ENCODE measurements at places on chromosomes 12 and 14. TPM values are rescaled to one million over a fixed set of nuclear protein-coding genes. Genes with fewer than 3 reads are reported as not detected.

DNA sequence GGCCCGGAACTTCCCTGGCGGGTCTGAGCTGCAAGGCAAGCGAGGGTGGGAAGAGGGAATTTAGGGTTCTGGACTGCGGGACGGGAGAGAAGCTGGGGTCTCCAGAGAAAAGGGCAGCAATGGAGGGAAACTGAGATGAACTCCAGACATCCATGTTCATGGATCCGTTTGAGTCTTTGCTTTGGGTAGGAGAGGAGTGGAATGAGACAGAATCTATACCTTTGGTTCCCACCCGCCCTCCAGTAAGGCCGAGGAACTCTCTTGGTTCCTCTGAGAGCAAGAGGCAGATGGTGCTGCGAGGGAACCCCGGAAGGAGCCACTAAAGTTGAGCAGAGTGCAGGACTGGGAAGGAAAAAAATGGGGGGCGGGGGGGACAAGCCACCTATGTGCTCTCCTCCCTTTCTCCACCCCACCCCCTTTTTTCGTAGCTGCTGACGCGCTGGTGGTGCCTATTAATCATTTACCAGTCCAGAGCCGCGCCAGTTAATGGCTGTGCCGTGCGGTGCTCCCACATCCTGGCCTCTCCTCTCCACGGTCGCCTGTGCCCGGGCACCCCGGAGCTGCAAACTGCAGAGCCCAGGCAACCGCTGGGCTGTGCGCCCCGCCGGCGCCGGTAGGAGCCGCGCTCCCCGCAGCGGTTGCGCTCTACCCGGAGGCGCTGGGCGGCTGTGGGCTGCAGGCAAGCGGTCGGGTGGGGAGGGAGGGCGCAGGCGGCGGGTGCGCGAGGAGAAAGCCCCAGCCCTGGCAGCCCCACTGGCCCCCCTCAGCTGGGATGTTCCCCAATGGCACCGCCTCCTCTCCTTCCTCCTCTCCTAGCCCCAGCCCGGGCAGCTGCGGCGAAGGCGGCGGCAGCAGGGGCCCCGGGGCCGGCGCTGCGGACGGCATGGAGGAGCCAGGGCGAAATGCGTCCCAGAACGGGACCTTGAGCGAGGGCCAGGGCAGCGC is 1.2 kb downstream of the SSTR1 start:
- DNase-seq, result peak; percentile 68

- DNase-seq, result no peak
Measured at GRCh38 chr14:86665975-86666374, 1136.0 kb downstream of the FLRT2 start.

Gene TMTC2
- 0.89 TPM for polyA plus RNA-seq

DNA sequence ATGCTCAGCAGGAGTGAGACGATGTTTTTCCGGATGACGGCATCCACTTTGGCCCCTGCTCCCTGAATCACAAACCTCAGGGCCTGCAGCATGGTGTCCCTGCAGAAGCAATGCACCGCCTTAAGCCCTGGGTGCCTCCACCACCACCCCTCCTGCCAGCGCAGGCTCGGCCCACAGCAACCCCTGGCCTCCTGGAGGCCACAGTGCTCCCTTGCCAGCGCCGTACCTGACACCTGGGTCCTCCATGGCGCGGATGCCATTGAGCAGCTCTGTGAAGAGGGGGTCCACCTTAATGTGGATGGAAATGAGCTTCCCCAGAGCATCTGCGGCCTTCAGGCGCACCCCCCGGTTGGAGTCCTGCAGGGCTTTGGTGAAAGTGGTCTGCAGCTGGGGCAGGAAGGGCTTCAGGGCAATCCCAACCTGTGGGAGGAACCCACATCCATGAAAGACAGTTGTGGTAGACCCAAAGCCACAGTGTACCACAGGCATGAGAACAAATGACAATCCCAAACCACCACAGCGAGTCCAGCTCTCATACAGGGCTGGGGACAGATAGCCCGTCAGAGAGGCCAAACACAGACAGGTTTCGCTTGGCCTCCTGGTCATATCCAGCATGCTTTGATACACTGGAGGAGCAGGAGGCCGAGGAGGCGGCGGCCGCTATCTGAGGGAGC is 17.9 kb upstream of the RAB35 start:
- no peak for DNase-seq

Gene GPR137C
- polyA plus RNA-seq, result 1.1 TPM

- no peak for DNase-seq
Measured at GRCh38 chr14:85595981-85596380, 66.0 kb downstream of the FLRT2 start.

Gene LMNTD1
- polyA plus RNA-seq, result 0.69 TPM

Gene CPNE6
- polyA plus RNA-seq, result 0.96 TPM

DNA sequence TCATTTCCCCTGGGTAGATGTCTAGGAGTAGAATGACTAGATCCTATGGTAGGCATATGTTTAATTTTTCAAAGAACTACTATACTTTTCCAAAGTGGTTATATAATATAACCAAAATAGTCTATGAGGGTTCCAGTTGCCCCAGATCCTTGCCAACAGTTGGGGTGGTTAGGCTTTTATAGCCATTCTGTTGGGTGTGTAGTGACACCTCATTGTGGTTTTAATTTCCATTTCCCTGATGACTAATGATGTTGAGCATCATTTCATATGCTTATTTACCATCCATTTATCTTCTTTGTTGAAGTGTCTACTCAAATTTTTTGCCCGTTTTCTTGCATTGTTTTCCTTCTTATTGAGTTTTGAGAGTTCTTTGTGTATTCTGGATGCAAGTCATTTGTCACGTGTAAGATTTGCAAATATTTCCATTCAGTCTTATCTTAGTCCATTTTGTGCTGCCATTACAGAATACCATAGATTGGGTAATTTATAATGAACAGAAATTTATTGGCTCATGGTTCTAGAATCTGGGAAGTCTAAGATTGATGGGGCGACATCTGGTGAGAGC is 4.7 kb downstream of the SYNE2 start:
- DNase-seq, result no peak

GRCh38 chr14:42437809-42438208 is 831.1 kb downstream of the LRFN5 start:
- no peak for DNase-seq

DNA sequence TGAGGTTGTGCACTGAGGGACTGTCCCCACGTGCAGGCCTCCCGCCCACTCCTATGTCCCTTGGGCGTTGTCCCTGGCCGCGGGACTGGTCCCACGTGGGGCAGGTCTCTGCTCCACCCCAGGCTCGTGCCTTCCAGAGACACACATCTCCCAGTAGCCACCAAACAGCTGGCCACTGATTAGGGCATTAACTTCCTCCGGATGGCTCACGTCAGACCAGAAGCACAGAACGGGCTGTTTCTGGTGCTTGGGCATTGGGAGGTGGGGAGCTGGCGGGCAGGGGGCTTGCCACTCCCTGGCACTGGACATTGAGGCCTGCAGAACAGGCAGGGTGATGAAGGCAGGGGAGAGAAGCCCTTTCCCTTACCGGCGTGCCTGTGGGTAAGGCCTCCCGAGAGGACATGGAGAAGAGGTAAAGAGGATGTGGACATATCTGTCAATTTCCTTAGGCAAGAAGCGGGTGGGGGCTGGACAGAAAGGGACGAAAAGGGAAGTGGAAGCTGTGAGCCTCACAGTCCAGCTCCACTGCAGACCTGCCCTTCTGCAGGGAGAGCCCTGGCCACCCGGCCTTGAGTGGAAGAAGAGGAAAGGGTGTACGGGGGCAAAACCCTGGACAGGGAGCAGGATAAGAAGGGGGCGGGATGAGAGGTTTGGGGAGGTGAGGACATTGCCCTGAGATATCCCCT is 101.2 kb downstream of the NINJ2 start:
- no peak for DNase-seq

GRCh38 chr12:32124637-32125036 is 18.0 kb downstream of the BICD1 start:
- DNase-seq, result no peak

Gene MEG3
- not detected for polyA plus RNA-seq

- no peak for DNase-seq
Measured at GRCh38 chr12:82130762-82131161, 227.4 kb downstream of the CCDC59 start.

DNA sequence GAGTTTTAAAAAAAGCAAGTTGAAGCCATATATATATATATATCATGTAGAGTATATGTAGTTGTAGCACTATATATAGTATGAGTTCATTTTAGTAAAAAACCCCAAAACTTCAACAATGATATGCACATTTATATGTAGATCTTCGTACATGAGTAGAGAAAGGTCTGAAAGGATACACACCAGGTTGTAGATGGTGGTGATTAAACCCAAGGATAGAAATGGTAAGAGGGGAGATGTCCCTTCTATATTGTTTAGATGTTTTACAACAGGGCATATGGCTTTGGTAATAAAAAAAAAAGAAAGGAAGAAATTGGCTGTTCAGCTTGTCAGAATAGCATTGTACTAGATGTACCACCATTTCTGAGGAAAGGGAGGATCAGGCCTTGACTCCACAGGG is 31.9 kb upstream of the MED13L start:
- DNase-seq, result no peak

GRCh38 chr14:52781629-52782028 is 9.8 kb downstream of the GNPNAT1 start:
- DNase-seq, result no peak

GRCh38 chr14:90308561-90308960 is 23.2 kb downstream of the NRDE2 start:
- no peak for DNase-seq

Gene CLEC4E
- not detected for polyA plus RNA-seq

DNA sequence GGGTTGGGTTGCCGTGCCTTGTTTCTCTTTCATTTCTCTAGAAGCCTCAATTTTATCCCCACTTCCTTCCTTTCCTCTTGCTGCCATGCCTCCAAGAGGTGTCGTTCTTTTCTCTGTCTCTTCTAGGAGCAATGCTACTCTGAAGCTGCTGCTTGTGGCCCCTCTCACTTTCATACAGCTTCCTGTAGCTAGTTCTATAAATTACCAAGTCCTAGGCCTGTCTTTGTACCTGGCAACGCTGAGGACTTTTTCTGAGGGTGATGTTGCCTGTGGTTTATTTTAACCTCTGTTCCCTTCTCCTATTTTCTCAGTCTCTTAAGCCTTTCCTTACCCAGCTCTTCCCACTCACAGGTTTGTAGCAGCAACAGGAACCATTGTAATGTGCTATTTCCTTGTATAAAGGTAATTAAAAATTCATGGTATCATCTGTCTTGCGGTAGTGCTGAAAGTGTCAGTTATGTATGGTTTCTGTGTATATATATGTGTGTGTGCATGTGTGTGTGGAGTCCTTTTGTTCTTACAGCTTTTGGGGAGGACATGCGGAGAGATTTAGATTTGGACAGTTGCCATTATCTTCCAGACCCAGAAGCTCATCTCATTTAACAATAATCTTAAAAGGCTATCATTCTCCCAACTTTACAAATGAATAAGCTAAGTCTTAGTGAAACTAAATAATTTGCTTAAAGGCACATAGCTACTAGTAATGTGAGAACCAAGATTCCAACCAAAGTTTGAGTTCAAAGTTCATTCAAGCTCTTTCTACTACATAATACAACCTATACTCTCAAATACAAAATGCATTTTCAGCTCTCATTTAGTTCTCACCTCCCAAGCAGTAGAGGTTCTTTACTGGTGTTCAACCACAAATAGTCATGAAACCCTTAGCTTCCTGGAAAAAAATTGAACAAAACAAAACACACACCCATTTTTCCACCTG is 43.8 kb downstream of the DDHD1 start:
- no peak for DNase-seq

GRCh38 chr14:68950111-68950510 is 29.0 kb downstream of the ACTN1 start:
- peak; percentile 59 for DNase-seq

- DNase-seq, result peak; percentile 98
Measured at GRCh38 chr12:53220694-53221202, 11.3 kb downstream of the RARG start.

Gene TCL1B
- not detected for polyA plus RNA-seq

Gene LRRC10
- polyA plus RNA-seq, result 40.8 TPM

GRCh38 chr12:47820631-47821345 is 1.1 kb upstream of the HDAC7 start:
- peak; percentile 98 for DNase-seq

DNA sequence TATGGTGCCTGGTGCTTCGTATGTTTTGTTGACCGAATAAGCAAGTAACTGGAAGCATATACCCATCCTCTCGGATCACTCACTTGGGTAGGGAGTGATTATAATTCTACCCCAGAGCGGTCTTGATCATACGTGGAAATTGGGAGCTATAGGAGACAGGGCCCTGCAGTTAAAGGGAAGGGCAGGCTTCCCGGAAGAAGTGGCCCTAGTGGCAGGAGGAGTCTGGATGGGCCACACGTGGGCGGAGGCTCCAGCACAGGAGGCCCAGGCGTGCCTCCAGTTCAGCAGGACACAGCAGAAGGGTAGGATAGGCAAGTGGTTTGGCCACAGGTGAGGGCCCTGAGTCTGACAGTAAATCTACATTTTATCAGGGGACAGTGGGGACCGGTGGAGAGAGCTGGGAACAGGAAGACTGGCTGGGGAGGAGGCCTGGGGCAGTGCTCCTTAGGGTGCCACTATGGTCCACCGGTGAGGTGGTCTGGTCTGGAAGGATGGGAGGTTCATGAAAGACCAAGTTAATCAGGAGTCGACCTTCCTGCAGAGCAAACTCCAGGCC is 23.5 kb upstream of the YY1 start:
- DNase-seq, result no peak

All from cardiac muscle cell (in vitro differentiated cells and primary cell).